CD4-positive, CD25-positive, alpha-beta regulatory T cell (primary cell): ENCODE measurements at places on chromosomes 6 and 20. TPM values are rescaled to one million over a fixed set of nuclear protein-coding genes. Genes with fewer than 3 reads are reported as not detected.

- DNase-seq: no peak
Observed at GRCh38 chr20:57660922-57661745, 40.9 kb upstream of the ZBP1 start.

SLC13A3 gene
- total RNA-seq: 0.67 TPM

DNA sequence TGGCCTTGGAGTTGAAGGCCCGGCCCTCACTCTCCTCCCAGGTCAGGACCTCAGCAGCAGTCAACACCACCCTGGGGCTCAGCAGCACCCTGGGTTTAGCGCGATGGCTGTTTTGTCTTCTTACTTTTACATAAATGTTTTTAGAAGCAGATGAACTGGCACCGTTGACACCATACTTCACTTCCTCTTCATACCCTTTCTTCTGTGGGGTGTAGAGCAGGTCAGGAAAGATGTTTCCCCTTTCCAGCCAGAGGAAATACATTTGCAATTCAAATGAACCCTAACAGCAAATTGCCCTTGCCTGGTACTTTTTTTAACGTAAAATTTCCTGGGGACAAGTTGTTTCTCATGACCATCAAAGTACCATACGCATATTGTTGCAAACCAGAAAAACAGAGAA, 54.7 kb upstream of the SNX9 start:
- DNase-seq: peak; percentile 51

DNA sequence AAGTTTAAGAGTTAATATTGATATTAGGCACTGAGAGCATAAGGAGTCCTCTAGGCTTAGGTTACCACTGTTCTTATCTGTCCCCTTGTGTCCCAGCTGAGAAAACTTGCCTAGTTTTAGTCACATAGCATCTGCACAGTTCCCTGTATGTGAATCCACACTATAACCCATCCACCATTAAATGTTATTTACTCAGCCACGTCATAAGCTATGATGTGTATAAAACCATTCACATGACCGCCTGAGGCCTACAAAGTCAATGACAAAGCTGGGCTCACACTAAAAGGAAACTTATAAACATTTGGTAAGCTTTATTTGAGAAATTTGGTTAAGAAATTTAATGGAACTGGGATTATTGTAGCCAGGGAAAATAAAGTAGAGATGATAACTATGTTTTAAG, 59.2 kb upstream of the TFAP2D start:
- no peak for DNase-seq

UNC5CL gene
- 4.4 TPM for total RNA-seq

BTNL2 gene
- total RNA-seq: not detected

NOTCH4 gene
- 0.86 TPM for total RNA-seq
